ENCODE measurements at places on chromosomes 5 and 9.

DNA sequence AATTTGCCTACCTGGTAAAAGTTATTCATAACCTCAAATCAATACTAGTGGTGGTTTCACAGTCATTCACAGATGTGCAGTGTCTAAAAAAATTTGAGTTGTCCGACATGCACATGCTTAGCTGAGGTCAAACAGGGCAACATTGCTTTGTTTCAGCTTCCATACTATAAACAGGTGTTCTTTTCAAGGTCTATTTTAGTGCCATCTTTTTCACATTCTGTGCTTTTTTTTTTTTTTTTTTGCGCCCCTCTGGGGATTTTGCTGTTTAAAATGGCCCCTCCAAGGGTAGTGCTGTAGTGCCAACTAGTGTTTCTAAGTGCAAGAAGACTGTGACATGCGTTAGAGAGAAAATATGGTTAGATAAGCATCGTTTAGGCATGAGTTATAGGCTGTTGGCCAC lies 14.5 kb downstream of the PHAX start:
- DNase-seq, result no peak

GRCh38 chr5:95070453-95070852 lies 214.4 kb downstream of the MCTP1 start:
- DNase-seq, result no peak

DNA sequence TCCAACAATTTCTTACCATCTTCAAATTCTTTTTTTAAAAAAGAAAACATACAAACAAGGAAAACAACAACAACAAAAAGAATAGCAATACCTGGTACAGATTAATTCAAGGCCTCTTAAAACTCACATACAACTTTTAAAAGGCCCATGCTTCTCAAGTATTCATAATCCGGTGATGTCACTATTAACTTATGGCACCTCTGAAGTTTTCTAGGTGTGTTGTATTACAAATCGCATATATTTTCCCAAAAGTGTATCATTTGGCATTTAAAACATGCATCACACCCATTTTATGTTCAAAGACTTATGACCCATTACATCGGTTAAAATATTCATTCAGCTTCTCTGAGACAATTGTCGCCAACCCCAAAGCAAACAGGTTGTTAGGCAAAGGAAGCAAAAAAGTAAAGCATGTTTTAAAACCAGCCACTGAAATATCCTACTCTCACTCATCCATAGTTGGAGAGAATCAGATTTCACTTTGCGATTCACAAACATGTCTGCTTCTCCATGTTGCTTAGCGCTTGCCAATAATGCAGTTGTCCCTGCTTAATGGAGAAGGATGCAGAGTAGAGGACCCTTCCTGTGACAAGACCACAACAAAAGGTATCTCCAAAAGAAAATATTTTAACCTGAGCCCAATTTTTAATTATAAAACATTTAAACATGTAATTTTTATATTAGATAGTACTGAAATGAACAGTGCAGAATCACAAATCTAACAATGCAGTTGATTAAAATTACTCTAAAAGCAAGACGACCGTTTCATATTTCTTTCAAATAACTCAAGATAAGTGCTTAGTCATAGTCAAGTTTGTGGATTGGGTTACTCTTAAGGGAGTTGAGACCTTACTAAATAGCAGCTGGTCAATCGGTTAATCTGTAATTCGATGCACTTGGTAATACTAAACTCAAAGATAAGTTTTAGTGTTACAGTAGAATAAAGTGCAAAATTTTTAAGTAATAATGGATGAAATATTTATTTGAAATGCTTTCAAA lies 1.6 kb downstream of the SKP1 start:
- no peak for DNase-seq

- DNase-seq, result no peak
Measured at GRCh38 chr5:135355169-135355568, 43.9 kb downstream of the MACROH2A1 start.

DNA sequence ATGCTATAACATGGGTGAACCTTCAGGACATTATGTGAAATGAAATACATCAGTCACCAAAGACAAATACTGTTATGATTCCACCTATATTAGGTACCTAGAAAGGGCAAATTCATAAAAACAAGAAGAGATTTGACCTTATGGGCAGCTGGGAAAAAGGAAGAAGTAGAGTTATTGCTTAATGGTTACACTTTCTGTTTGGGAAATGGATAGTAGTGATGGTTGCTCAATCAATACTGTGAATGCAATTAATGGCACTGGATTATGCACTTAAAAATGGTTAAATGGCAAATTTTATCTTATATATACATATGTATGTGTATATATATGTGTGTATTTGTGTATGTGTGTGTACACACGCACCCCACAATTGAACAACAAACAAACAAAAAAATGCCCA lies 15.2 kb downstream of the FKBP15 start:
- no peak for DNase-seq

DNA sequence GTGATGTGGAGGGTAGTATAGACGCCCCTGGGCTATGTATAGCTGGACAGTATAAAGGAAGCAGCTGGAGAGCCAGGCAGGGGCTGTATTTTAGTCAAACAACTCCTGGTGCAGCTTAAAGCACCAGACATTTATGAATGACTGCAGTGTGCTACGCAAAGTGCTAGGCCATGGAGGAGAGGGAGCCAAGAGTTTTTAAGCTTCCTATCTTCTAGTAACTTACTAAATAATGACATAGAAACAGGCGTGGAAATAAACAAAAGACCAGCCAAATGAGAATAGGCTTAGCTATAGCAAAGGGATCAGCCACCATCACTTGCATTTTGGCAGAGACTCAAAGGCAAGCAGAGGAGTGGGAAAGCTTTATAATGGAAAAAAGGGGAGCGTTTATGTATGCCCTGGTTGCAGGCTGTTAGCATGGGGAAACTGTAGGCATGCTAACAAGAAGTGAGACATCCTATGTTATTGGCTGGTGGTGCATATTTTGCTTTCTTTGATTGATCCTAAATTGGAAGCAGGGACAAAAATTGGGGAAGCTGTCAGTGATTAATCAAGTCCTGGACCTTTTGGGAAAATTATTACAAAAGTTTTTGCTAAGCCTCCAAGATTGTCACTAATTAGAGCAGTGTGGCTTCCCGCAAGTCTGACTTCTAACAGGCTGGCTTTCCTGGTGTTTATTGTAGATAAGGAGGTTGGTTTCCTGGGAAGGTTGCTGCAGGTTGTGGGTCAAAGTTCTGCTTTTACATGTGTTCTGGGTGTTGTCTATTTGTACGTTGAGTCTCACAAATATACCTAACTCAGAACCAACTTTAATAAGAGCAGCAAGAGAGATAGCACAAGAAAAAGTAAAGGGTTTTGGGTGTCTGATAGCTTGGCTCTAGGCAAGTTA lies 46.6 kb downstream of the RAB3C start:
- no peak for DNase-seq
